ENCODE measurements at places on chromosomes 5 and 9.

DNA sequence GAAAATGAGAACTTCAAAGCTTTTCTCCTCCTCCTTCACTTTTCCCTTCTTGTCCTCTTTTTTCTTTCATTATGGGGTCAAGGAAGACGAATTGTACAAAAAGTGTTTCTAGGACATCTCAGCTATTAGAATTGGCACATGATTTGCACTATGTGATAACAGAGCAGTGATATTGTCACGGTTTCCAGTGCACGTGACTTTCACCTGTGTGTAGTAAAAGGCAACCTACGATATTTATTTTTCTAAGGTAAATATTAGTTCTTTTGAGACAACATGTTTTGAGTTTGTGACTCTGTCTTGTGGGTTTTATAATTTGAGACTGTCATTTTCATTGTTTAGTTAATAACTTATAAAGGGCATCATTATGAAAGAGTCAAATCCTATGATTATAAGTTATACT is 213.1 kb downstream of the PSAT1 start:
- DNase-seq, result no peak

DNA sequence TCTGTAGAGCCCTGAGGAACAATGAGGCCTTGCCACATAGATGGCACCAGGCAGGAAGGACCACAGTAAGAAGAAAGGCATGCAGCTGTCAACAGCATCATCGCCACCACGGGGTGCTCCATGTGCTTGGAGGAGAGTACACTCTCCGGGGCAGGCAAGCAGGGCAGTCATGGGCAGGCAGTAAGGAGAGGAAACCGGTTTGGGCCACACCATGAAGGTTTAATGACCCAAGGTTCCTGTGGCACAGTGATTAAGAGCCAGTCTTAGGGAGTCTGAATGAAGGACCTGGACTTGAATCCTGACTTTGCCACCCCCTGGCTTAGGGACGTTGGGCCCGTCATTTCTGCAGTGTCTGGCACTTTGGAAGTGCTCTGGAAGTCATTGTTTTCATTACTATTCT is 80.6 kb upstream of the ZBTB43 start:
- DNase-seq, result no peak

- no peak for DNase-seq
Observed at GRCh38 chr5:168023191-168023590, 268.3 kb upstream of the WWC1 start.

GRCh38 chr5:131171276-131171810 is 599 bp downstream of the LYRM7 start:
- DNase-seq, result no peak

DNA sequence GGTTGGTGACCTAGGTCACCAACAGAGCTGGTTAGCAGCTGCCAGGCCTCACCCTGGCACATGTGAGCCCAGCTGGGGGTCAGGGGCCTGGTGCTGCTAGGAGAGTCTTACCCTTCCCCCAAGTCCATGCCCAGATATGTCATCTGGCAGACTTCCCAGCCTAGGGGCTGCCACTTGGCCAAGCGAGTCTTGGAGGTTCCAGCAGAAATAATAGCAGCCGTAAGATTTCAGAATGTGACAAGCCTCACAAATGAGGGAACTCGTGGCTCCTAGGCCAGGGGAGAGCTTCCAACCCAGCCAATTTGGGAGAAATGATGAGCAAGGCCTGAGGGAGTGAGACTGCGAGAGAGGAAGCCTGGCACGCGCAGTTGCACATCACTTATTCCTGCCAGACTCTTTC is 11.1 kb downstream of the URM1 start:
- DNase-seq, result no peak

- DNase-seq, result no peak
Observed at GRCh38 chr9:94014066-94014654, 59.0 kb upstream of the BARX1 start.

GRCh38 chr9:5832538-5833529 is at the start of gene ERMP1:
TSS of gene ERMP1 (minus strand) at chr9:5833117. CDS start at chr9:5833027, 90 bp downstream.
- peak; percentile 89 for DNase-seq

DNA sequence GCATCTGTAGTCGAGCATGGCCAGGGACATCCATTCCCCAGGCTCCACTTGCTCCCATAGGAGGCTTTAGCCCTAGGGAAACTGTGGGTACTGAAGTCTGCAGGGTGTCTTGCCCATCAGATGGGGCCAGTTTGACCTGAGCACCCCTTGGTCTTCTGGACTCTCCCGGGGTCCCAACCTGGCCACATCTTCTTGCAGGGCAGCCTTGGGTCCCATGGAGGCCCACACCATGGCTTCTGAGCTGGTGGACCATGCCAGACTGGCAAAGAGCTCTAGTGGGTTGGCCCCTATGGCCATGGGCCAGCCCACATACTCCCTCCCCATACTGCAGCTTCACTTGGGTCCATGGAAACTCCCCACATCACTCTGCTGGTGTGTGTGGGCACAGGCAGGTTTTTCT is 154.4 kb upstream of the PRLR start:
- no peak for DNase-seq

- DNase-seq, result no peak
Observed at GRCh38 chr9:74610523-74611061, 113.5 kb downstream of the RORB start.

All from activated effector memory CD4-positive, alpha-beta T cell treated with Interleukin-2 at 50 U/mL for 16 hours (primary cell).